ENCODE measurements at places on chromosomes 4 and X.

- no peak for DNase-seq
Measured at GRCh38 chr4:152778656-152779512, 646 bp downstream of the TIGD4 start.

DNA sequence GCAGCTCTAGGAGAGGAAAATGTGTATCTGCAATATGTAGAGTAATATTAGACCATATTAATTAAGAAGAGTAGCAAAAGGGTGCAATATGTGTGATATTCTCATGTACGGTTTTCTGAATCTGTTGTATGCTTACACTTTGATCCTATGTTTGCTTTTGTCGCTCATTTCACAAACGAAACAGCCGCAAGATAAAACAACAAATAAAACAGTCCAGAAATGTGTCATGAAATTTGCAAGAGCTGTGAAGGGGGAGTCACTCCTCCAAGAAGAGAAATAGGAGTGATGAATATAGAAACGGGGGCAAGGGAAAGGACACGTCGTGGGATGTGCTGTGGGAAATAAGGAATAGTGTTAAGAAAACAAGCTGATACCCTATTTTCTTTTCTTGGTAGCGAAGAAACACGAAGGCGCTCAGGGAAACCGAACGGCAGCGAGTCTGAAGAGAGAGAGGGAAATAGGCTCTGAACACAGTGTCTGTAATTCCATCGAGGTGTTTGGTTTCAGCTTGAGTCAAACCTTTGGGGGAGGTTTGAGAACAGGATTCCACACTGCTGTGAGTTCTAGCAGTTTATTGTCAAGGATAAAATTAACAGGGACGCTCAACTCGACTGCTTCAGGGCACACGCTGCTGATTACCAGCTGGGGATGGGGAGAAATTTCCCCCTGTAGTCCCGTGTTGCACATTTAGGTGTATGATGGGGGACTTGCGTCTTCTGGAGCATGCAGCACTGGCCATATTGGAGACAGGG, 595.6 kb upstream of the TENM3 start:
- DNase-seq = no peak

- no peak for DNase-seq
Measured at GRCh38 chrX:24542756-24543155, 77.7 kb downstream of the PDK3 start.

DNA sequence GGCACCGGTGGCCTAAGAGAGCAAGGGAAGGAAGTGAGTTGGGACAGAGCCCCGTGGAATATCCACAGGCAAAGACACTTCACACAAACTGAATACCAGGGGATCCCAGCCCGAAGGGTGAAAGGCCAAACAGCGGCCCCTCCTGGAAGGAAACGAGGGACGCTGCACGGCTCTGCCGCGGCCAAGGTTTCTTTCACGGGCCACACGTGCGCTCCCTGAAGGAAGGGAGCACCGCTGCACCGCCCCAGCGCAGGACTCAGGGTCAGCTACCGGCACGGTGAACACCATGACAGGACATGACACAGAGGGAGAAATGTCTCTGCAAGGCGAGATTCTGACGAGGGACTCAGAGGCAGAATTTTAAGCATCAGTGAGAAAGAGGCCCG, 31.5 kb upstream of the GTPBP6 start:
- no peak for DNase-seq

GRCh38 chr4:24912252-24913118, at the start of gene CCDC149:
Gene CCDC149, minus strand, starts transcription at chr4:24913042. Its CDS starts 178 bp downstream, at chr4:24912864.
- DNase-seq = peak; percentile 80

GRCh38 chrX:1026263-1027015, 186.0 kb downstream of the CRLF2 start:
- DNase-seq = no peak

DNA sequence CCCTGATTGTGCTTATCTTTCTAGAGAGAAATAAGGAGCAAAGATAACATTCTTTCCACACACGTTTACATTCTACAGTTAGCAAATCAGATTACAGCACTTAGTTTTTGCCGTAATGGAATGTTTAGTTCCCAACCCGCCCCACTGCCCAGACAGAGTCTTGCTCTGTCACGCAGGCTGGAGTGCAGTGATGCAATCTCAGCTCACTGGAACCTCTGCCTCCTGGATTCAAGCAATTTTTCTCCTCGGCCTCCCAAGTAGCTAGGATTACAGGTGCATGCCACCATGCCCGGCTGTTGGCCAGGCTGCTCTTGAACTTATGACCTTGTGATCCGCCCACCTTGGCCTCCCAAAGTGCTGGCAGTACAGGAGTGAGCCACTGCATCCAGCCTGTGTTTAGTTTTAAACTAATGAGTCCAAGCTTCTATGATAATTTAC, 8.4 kb upstream of the PRPS1 start:
- DNase-seq = no peak

GRCh38 chr4:36385951-36386571, 104.6 kb downstream of the DTHD1 start:
- no peak for DNase-seq

GRCh38 chr4:42331040-42331439, 66.2 kb upstream of the SHISA3 start:
- DNase-seq = no peak

- peak; percentile 74 for DNase-seq
Measured at GRCh38 chr4:138910914-138911336, 104.7 kb upstream of the NOCT start.

GRCh38 chr4:61239250-61239649, 39.1 kb downstream of the ADGRL3 start:
- DNase-seq = no peak

- DNase-seq = no peak
Measured at GRCh38 chr4:113482325-113482724, 279.2 kb downstream of the CAMK2D start.

DNA sequence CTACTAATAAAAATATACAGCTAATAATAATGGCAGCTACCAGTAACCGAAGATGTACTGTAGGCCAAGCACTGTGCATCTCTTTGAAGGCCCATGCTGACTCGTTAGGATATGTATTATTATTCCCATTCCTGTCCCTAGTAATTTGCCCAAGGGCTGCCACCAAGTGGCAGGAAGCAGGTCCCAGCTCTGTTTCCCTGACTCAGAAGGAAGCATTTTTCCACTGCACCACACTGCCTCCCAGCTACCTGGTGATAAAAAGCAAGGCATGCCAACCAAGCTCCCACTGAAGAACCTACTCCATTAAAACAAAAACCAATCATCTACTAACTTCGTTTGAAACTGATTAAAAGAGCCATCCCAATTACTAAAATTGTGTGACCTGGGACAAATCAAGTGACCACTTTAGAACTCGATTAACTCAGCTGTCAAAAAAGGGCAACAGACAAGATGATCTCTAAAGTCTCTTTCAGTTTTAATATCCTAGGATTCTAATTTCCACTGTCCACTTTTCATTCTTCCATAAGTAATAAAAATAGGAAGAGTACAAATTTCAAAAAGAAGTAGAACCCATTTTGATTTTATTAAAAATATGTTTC, 24.3 kb upstream of the PGM2 start:
- no peak for DNase-seq

DNA sequence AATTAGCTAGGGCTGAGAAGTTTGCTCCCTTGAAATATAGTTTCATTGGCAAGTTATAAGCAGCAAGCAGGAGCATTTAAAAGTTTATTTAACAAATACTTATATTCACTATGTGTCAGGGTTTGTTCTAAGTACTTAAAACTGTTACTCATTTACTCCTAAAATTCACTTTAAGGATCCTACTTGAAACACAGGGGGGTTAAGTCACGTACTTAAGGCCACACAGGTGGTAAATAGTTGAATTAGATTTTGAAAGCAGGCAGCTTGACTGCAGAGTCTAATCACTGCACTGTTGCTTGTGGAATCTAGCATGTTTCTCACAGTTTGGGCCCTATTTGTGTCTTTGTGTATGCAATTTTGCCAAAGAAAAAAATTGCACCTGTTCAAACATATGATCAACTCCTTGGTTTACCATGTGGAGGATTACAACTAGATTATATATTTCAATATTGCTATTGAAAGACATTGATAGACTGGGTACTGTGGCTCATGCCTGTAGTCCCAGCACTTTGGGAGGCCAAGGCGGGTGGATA, 7.6 kb downstream of the SGMS2 start:
- no peak for DNase-seq

- DNase-seq = no peak
Measured at GRCh38 chrX:148670277-148670676, 169.9 kb downstream of the AFF2 start.

DNA sequence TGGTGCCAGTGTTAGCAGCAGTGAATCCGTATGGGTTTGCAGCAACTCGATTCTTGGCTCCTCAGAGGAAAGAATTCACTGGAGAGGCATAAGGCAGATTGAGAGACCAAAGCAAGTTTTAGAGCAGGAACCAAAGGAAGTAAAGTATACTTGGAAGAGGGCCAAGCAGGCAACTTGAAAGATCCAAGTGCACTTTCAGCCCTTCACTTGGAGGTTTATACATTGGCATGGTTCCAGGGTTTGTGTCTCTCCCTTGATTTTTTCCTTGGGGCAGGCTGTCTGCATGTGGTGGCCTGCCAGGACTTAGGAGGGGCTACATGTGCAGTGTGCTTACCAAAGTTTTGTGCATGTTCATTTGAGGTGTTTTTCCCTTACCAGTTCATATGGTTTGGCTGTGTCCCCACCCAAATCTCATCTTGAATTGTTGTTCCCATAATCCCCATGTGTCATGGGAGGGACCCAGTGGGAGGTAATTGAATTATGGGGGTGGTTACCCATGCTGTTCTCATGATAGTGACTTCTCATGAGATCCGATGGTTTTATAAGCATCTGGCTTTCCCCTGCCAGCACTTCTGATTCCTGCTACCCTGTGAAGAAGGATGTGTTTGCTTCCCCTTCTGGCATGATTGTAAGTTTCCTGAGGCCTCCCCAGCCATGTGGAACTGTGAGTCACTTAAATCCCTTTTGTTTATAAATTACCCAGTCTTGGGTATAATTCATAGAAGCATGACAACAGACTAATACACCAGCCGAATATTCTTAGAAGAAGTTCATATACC, 86.2 kb upstream of the TSPAN5 start:
- no peak for DNase-seq

GRCh38 chrX:81120936-81121371, 80.8 kb downstream of the HMGN5 start:
- no peak for DNase-seq

- no peak for DNase-seq
Measured at GRCh38 chrX:152220606-152221005, 82.2 kb upstream of the MAGEA10 start.

DNA sequence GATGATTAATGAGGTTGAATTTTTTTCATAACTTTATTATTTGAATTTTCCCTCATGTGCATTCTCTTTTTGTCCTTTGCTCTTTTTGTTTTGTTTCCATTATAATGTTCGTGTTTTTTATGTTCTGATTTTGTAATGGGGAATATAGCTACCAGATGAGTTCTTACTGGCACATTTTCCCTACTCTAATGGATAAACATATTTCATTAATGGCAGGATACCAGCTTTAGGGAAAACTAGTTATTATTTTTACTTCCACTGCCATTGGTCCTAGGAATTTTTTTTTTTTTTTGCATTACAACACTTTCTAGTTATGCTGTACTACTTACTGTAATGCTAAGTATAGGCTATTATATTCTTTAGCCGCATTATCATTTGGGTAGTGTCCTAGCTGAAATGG, 286.3 kb downstream of the SPRY1 start:
- no peak for DNase-seq

DNA sequence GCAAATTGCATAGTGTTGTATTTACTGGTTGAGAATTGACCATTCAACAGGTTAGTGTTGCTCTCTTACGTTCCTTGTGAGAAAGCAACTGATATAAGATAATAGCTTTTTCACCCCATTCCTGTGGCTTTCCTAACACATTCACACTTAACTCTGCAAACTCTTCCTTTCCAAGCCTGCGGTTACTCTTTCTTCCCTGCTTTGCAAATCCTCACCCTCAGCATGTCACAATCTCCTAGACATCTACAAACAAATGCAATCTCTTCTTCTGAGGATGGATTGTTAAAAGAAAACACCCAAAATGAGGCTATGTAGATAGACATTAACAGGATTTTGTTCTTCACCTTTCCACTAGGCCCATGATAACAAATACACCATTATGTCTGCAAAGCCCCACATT, 771.7 kb upstream of the PCDH7 start:
- DNase-seq = no peak
